Colonic mucosa (tissue), 4 donors: ENCODE measurements at places on chromosomes 7 and 10. TPM values are rescaled to one million over a fixed set of nuclear protein-coding genes. Genes with fewer than 3 reads are reported as not detected.

DNA sequence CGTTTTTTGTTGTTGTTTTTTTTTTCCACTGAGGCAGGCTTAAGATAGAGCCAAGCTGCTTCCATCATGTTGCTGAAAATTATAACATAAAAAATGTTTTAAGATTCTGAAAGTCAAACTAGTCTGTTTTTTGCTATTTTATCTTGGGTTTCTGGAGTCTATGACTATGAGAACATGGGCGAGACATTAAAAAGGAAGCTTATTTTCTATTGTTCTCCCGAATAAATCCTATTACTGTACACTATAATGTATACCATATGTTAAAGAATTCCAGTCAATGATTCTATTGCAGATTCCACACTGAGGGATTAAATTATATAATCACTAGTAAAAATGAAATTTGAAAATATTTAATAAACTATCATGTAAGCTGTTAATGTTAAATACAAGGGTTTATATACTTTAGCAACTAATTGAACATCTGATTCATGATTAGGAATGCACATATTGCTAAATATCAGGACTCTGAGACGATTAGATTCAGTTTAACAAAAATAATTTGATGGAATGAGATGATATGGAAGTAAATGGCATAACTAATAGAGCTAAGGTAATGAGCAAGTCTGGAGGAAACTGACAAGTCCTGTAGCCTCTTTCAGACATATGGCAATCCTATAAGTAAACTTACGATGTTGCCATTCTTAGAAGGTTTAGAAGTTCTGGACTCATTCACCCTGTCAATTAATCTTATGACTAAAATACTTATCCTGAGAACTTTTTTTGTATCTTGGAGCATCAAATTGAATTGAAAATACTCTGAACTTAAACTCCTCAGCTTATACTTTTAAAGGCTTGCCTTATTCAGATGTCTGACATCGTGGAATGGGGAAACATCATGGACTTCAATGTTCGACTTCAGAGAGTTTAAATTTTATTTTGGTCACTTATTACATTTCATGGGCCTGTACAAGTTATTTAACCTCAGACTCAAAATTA, 294.8 kb upstream of the DGKB start:
- no peak for DNase-seq

GRCh38 chr10:69567920-69568319, 5.3 kb downstream of the NEUROG3 start:
- DNase-seq = no peak

GRCh38 chr10:130394832-130395231, 258.6 kb downstream of the GLRX3 start:
- DNase-seq = no peak

Gene STAMBPL1
- 20.4 TPM for total RNA-seq

Gene ZNF425
- total RNA-seq = 1.0 TPM

Gene SEMA4G
- 133 TPM for total RNA-seq

Gene CDHR1
- 99.3 TPM for total RNA-seq

Gene PPP1R9A
- 17.7 TPM for total RNA-seq
